ENCODE measurements at places on chromosomes 16 and 17.

- peak; percentile 64 for DNase-seq
Observed at GRCh38 chr16:85168732-85169256, 56.5 kb upstream of the CIBAR2 start.

DNA sequence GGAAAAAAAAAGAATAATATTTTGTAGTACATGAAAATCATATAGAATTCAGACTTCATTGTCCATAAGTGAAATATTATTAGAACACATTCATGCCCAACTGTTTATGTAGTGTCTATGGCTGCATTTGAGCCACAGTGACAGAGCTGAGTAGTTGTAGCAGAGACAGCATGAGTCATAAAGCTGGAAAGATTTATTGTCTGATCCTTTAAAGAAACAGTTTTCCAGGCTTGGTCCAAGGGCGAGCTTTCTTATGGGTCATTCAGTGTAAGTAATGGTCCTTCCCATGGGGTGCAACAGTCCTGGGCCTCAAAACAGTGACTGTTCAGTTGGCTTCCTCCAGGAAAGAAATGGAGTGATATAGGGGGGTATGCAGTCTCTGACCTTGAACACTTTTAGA is 260.2 kb downstream of the HS3ST4 start:
- DNase-seq = no peak

- no peak for DNase-seq
Observed at GRCh38 chr16:50318796-50319578, 49.8 kb downstream of the BRD7 start.

GRCh38 chr17:74759243-74759801 is 10.9 kb downstream of the NHERF1 start:
- no peak for DNase-seq

GRCh38 chr16:85785927-85786326 is 13.4 kb downstream of the EMC8 start:
- no peak for DNase-seq

DNA sequence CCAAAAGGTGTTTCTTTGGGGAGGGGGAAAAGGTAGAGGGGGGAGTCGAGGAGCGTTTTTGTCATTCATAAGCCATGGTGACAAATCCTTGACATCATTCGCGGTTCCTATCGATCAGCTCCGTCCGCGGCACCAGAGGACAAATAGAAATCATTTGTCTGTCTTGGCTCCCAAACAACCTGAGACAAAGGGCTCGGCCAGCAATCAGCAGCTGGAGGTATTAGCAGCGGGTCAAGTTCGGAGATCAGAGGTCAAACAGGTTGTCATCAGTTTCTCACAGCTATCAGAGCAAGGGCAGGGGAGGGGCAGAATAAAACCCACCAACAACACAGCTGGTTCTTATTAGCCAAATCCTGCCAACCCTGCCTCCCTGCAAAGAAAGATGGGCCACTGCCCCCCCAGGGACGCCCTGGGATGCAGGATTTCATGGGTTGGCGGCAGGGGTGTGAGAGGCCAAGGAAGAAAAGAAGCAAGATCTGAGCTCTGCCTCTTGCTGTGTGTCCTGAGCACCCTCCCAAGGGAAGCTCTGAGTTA is 145.3 kb upstream of the LHX1 start:
- no peak for DNase-seq

- DNase-seq = no peak
Observed at GRCh38 chr17:80980397-80981061, 11.1 kb upstream of the CHMP6 start.

GRCh38 chr16:82638095-82638798 is 11.5 kb downstream of the CDH13 start:
- peak; percentile 36 for DNase-seq

All from RWPE1 (cell line).